H54 (cell line): ENCODE measurements at places on chromosomes 5 and 9.

DNA sequence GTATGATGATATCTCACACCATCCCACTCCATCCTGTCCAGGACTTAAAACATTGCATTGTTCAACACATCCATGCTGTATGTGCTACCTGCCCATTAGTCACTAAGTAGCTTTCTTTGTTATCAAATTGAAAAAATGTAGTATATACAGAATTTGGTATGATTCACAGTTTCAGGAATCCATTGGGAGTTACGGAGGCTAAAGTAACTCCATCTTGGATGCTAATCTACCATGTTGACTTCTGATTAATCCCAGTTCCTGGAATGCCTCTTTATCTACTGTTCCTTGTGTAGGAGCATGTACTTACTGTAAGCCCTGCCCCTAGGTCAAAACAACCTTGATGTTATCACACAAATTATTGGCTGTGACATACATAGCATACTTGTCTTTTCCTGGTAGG lies 38.9 kb upstream of the FOXB2 start:
- DNase-seq, result no peak

DNA sequence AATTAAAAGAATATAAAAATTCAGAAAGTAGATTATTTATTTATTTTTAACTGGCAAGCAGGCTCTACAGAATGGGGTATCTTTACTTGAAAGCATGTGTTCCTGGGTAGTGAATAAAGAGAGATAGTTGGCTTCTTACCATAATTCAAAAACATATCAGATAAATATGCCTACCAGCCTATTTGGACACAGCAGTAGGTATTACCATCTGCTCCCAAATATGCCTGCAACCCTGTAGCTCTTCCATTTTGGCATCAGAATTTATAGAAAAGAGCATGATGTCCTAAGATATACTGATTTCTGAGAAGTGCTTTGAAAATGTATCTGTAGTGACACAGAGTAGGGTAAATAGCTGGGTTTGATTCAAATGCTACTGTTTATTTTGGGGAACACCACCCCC lies 1300.5 kb upstream of the DMAC1 start:
- no peak for DNase-seq

- no peak for DNase-seq
Observed at GRCh38 chr9:18726546-18726945, 252.6 kb downstream of the ADAMTSL1 start.

DNA sequence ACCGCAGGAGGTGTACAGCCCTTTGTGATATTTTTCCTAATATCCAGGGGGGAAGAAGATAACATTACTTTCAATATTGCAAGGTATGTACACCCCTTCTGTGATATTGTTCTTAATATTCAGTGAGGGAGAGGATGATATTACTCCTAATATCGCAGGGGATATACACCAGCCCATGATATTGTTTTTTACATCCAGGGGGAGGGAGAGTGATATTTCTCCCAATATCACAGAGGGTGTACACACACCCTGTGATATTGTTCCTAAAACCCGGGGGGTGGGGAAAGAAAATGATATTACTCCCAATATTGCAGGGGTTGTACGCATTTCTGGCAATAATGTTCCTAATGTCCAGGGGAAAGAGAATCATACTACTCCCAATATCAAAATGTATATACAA lies 58.0 kb upstream of the SLC25A48 start:
- no peak for DNase-seq

- no peak for DNase-seq
Observed at GRCh38 chr5:43851741-43852140, 248.8 kb downstream of the NNT start.

GRCh38 chr5:143314099-143314498 lies 89.4 kb downstream of the NR3C1 start:
- DNase-seq, result no peak

DNA sequence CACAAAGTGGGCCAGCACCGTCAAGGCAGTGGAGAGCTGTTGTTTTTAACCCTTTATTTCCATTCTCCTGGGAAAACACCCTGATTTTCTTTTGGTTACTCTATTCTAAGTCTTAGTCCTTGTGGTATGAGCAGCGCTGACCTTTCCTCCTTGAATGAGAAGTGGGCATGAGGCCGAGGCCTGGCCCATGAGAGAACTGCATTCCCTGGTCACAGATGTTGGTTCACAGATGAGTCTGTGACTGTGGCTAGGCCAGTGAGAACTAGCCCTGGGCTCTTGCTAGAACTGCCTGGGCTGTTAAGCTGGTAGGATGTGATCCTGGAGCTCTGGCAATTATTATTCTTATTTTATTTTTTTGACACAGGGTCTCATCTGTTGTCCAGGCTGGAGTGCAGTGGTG lies 71.7 kb upstream of the KLF9 start:
- DNase-seq, result no peak

GRCh38 chr9:15176836-15177235 lies 130.2 kb downstream of the TTC39B start:
- no peak for DNase-seq

DNA sequence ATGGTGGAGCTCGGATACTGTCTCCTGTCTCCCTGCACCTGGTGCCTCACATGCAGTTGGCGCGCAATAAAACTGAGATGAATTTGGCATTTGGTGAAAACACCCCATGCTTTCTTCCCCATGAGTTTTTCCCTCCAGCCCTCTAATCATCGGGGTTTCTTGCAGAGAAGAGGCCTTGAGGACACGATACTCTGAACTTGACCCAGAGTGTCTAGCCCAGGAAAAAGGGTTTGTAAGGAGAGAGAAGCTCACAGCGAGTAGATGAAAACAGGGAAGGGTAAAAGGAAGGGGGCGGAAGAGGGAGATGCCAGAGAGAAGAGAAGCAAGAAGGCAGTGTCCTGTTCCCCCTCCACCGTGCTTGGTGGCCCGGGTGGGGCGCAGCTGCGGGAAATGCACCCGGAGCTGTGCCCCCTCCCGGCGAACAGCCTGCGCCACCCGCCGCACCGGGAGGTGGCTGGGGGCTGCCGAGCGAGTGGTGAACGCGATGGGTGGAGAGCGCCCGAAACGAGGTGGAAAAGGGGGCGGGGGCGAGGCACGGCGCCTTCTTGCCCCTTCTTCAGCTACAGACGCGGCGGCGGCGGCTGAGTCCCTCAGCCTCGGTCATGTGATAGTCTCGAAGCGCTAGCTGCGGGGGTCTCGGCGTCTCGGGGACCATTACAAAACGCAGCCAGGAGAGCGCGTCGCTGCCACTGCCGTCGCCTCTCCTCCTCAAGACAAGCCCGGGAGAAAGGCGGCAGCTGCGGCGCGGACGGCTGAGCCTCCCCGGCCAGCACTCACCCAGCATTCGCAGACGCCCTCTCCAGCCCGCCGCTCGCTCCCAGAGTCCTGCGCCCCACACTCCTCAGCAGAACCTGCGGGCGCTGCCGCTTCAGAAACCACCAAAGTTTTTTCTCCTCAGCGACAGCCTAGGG lies 1.1 kb upstream of the FOXB2 start:
- no peak for DNase-seq

DNA sequence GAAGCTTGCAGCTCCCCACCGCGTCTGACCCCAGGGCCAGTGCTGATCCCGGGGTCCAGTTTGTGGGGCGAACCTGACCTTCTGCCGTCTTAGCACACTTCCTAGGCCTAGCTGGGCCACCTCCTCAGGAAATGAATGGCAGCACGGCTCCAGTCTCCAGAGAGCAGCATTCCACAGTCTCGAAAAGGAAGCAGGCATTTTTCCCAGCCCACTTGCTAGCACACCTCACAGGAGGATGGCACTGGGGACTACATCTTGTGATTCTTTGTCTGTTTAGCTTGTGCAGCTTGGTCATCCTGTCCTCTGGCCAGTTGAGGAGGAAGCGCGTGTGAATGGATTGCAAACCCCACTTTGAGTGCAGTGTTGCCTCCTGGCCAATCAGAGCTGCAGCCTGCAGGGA lies 308.0 kb upstream of the IRX2 start:
- no peak for DNase-seq

- DNase-seq, result no peak
Observed at GRCh38 chr9:21081999-21082398, 4.3 kb upstream of the IFNB1 start.

- DNase-seq, result no peak
Observed at GRCh38 chr5:151892393-151892792, 32.3 kb downstream of the GLRA1 start.

DNA sequence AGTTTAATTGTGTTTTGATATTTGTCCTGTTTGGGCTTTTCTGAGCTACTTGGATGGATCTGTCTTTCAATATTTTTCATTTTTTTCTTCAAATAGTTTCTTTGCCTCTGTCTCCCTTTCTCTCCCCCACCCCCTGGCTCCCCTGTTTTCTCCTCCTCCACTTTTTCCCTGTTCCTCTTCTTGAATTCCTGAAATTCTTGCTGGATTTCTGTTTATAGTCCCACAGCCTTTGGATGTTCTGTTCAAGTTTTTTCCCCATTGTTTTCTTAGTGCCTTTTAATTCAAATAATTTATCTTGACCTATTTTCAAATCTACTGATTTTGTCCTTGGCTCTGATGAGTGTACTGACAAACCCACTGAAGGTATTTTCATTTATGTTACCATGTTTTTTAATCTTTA lies 113.0 kb downstream of the VPS13A start:
- DNase-seq, result no peak

GRCh38 chr5:177304392-177305119 lies 957 bp downstream of the PRELID1 start:
- no peak for DNase-seq
